ENCODE measurements at places on chromosomes 5 and 9.

DNA sequence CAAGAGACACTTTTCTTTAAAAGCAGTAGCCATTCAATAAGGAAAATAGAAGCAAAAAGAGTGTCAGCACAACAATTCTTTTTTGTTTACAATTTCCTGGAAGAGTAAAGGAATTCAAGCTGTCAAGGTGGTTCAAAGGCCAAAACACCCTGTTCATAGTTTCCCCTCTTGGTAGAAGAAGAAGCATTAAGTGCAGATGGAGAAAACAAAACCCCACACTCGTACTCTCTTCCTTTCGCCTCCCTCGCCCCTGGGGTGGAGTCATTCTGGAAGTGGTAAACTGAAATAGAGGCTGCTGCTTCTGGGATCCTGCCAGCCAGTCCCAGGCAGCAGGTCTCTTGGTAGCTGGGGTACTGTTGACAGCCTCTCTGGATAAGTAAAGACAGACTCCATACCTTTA lies 105.0 kb downstream of the ANKRD55 start:
- no peak for DNase-seq

- DNase-seq, result no peak
Measured at GRCh38 chr5:122022966-122023365, 55.1 kb downstream of the LOX start.

DNA sequence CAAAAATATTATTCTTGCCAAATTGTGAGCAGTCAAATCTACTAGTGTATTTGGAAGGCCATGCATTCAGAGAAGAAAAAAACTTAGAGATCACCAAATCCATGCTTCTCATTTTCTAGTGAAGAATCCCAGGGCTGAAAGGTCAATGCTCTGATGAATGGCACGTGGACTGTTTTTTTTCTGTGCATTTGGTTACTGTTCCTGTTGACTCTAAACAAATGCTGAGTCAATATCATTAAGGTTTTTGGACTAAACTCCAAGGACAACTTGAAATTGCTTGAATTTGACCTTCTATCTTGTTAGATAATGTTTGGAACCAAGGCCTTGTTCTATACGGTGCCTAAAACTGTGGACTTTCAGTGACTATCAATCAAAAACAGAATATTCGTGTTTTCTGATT lies 142.2 kb downstream of the OSTF1 start:
- DNase-seq, result no peak

DNA sequence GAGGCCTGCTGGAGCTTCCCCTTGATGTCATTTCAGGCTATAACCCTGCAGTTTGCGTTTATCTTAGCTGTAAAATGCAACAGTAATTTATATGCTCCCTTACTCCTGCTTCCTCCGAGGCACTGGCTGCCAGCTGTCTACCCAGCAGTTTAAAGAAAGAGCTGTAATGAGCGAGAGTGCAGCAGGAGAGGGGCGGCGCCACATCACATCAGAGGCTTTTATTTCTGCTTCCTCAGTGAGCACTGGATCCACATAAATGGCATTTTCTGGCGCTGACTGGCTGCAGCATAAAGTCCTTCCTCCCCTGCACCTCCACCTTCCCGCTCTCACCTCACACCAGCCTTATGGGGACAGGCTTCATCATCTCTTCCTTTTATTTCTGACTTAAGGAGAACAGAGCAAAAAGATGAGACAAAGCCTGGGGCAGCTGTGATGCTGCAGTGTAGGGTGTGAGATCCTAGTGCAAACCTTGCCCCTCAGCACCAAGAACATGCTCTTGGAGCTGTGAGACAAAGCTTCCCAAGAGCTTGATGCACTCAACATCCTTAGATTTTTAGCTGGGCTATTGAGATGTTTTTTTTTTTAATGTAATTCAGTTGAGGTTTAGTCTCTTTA lies 829.6 kb upstream of the ZNF608 start:
- no peak for DNase-seq

DNA sequence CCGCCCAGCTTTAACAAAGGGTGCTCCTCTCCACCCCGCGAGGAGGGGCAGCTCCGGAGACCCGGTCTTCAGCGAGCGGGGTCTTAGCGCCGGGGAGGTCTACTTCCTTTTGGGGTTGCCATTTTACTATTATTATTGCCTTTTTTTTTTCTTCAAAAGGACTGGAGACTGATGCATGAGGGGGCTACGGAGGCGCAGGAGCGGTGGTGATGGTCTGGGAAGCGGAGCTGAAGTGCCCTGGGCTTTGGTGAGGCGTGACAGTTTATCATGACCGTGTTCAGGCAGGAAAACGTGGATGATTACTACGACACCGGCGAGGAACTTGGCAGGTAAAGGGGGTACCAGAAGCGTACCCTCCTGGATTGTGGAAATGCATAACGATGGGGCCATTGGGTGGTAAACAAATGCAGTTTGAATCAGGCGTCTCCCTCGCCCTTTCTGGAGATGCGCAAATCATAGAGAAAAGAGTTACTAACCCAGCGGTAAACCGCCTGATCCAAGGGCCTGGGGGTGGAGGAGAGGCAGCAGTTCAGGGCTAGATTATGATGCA lies 1.2 kb downstream of the DAPK1 start:
- no peak for DNase-seq

DNA sequence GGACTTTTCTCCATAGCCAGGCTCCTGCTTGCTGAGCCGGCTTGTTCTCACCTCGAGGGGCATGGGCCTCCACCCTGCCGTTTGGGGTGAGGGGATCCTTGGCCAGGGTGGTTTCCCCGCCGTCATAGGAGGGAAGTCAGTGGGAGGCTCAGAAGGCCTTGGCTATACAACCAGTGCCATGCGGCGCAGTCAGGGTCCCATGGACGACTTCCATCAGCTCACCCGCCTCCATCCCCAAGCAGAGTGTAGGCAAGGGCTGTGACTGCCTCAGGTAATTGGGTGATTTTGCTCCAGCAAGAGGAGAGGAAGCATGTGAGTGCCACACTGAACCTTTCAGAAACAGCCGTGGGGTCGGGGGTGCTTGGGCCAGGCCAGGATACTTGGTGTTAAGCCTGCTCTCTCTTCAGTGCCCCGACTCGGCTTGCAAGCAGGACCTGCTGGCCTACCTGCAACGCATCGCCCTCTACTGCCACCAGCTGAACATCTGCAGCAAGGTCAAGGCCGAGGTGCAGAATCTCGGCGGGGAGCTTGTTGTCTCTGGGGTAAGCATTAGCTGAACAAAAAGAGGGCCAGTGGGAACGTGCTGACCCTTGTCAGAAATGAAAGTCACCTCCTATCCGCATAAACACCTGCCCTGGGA lies 57.2 kb upstream of the LRRTM2 start:
- no peak for DNase-seq

DNA sequence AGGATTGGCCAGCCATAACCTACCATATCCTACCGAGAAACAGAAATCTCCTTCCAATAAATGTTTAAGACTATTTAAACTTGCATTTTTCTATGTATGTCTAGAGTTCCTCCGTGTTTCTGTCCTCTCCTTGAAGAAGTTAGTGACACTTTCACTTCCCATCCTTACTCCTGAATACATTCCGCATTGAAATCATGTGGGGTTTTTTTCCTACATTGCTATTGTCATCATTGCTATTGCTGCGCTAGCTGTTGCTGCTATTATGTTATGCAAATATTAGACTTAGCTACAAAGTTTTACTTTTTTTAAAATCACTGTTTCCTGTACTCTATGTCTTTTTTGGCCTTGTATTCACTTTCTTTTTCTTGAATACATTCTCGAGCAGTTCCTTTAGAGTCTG lies 83.3 kb upstream of the NEK6 start:
- no peak for DNase-seq

- no peak for DNase-seq
Measured at GRCh38 chr5:148224117-148224742, 14.1 kb upstream of the MARCOL start.

- DNase-seq, result no peak
Measured at GRCh38 chr5:74272024-74272775, 368.3 kb downstream of the ENC1 start.

- no peak for DNase-seq
Measured at GRCh38 chr9:137387114-137387890, 35.7 kb downstream of the EXD3 start.

GRCh38 chr5:72433522-72433921 lies 73.7 kb downstream of the ZNF366 start:
- no peak for DNase-seq

GRCh38 chr5:14077501-14077900 lies 65.6 kb upstream of the TRIO start:
- DNase-seq, result no peak

DNA sequence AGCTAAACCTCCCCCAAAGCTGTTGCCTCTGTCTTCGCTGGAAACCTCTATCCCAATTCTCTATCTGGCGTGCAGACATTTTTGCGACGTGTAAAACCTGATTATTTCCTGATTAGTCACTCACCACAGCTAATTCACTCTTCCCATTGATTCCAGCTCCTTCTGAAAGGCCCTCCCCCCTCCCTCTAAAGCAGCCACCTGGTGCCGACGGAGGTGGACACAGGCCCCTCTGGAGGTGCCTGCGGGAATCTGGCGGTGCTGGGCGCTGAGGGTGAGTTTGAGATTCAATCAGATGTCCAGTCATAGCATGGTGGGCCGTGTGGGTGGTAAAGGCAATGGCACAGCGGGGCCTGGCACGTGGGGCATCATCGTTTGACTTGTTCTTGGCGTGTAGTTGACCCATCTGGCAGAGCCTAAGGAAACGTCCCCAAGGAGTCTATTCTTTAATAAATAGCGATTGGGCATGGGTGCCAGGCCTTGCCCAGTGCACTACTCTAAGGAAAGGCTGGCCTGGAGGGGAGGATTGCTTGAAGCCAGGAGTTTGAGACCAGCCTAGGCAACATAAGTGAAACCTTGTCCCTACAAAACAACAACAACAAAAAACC lies 271.1 kb upstream of the MVB12B start:
- DNase-seq, result no peak

DNA sequence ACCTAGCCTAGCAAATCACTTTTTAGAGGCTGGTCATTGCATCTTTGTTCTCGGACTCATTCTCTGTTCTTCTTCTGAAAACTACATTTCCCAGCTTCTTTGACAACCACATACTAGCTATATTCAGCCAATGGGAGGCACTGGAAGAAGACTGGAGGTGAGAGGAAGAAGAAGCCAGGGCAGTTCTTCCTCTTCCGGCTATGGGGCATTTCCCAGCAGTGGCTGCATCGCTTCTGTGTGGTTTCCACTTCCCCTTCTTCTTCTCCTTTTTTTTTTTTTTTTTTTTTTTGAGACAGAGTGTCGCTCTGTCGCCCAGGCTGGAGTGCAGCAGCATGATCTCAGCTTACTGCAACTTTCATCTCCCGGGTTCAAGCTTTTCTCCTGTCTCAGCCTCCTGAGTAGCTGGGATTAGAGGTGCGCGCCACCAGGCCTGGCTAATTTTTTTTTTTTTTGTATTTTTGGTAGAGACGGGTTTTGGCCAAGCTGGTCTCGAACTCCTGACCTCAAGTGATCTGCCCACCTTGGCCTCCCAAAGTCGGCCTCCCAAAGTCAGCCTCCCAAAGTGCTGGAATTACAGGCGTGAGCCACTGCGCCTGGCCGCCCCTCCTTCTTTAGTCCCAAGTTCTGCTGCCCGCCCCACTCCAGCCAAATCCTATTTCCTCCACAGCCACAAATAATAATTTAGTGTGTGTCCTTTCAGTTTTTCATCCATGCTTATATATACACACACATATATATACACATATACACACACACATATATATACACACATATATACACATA lies 6.9 kb upstream of the UBAP1 start:
- no peak for DNase-seq

DNA sequence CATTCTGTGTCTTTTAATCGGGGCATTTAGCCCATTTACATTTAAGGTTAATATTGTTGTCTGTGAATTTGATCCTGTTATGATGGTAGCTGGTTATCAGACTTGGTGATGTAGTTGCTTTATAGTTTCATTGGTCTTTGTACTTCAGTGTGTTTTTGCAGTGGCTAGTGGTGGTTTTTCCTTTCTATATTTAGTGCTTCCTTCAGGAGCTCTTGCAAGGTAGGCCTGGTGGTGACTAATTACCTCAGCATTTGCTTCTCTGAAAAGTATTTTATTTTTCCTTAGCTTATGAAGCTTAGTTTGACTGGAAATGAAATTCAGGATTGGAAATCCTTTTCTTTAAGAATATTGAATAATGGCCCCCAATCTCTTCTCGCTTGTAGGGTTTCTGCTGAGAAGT lies 156.9 kb downstream of the CNTLN start:
- DNase-seq, result no peak

GRCh38 chr5:96067251-96067650 lies 105.6 kb upstream of the ELL2 start:
- no peak for DNase-seq

GRCh38 chr5:10279925-10280720 lies 27.6 kb downstream of the CMBL start:
- DNase-seq, result no peak

All from GM18507 (cell line).